Activated T-helper 1 cell treated with anti-CD3 and anti-CD28 coated beads, Interleukin-12 subunit alpha, Interleukin-12 subunit beta, Interleukin-2, Interleukin-4 antibody, amounts not matched to agents 30 ng/mL and 10 ng/mL and 1 ng/mL, durations not matched to agents 14 hours and 24 hours and 36 hours (primary cell): ENCODE measurements at places on chromosomes 5 and 9.

- no peak for DNase-seq
Observed at GRCh38 chr9:122192261-122192875, 32.7 kb downstream of the MORN5 start.

DNA sequence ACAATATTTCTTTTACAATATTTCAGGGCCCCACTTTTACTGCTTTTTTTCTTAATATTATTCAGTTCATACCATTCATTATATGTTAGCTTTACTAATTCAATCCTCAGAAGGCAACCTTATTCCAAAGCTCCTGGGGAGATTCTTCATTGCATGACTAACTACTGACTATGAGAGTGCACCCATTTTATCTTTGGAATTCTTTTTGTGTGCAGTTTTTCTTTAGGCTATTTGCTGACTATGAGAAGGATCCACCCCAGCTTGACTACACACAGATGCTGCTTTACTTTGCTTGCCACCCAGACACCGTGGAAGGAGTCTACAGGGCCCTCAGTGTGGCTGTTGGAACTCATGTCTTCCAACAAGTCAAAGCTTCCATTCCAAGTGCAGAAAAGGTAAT is 56.9 kb upstream of the IL7R start:
- DNase-seq = no peak

DNA sequence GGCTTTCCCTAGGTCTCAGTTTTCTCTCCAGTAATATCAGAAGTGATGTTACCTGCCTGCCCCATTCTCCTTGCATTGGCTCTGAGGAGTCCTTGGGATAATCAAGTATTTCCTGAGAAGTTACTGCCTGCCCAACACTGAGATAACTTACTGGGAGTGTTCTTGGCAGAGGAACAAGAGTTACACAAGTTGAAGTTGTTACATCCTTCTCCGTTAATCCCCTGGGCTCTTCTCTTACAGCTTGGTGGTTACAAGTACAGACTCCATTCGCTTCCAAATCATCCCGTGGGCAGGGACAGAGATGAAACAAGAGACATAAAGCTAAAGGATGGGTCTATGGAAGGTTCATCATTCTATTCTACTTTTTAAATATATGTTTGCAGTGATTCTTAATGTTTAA is 74.1 kb upstream of the SAP30L start:
- DNase-seq = no peak

DNA sequence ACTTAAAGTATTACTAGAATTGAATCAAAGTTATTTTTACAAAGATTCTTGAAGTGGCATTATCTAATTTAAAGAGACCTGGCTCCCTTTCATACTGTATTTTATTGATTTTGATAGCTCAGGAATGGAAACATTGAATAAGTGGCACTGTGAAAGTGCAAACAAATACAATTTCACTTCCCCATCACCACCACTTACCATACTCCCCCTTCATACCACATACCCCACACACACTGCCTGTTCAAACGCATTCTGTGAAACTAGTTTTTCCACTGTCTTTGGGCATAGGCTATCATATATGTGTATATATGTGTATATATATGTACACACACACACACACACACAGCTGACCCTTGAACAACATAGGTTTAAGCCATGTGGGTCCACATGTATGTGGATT is 62.1 kb upstream of the ATG10 start:
- no peak for DNase-seq

DNA sequence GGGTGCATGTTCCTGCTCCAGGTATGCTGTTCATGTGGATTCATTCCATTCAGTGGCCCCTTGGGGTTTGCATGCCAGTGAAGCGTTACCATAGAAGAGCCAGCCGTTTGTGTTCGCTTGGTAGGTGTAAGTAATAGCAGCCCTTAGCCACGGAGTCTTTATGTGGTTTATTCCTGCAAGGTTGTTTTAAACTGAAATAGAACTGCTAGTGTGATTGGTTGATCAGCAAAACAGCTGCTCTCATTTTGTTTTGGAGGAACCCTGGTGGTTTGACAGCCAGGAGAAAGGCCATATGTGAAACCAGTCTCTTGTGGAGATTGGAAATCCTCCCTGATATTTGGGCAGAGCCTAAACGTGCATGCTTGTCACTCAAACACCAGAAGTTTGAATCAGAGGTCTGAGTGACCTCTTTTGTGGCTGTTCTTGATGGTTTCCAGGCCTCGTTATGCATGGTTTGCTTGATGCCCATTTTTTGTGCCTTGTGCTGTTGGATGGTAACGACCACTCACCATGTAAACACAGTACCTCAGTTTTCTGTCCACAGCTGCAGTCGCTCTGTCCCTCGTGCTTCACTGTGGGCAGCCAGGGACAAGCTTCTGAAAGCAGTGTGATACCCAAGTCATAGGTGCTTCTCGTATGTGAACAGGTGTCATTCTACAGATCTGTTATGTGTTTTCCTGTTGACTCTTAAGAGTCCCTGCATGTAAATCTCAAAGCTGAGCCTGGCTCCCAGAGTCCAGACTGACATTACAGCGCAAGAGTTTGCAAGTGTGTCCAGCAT is 58.3 kb upstream of the NXNL2 start:
- DNase-seq = no peak

- DNase-seq = no peak
Observed at GRCh38 chr9:74554751-74555419, 57.8 kb downstream of the RORB start.
